Psoas muscle (tissue), 8 donors: ENCODE measurements at places on chromosomes 7 and 10. TPM values are rescaled to one million over a fixed set of nuclear protein-coding genes. Genes with fewer than 3 reads are reported as not detected.

- no peak for DNase-seq
- no peaks in the 10 kb centered on the region for H3K27me3 ChIP-seq
- no peaks in the 10 kb centered on the region for H3K36me3 ChIP-seq
- no peaks in the 10 kb centered on the region for H3K4me1 ChIP-seq
These were observed 531.3 kb upstream of the FZD8 start for GRCh38 chr10:36173364-36173763.

- H3K4me3 ChIP-seq = no peak overlapping the region
- H3K27me3 ChIP-seq = no peaks in the 10 kb centered on the region
- H3K27ac ChIP-seq = no peak overlapping the region
These were observed 385.8 kb upstream of the C7orf33 start for GRCh38 chr7:148204639-148205304.

- H3K36me3 ChIP-seq = no peaks in the 10 kb centered on the region
- no peaks in the 10 kb centered on the region for H3K27me3 ChIP-seq
- H3K27ac ChIP-seq = no peak overlapping the region
- no peaks in the 10 kb centered on the region for H3K4me1 ChIP-seq
- H3K4me3 ChIP-seq = no peak overlapping the region
These were observed 28.7 kb downstream of the ADCYAP1R1 start for GRCh38 chr7:31080763-31081162.

GRCh38 chr10:12588091-12588860 lies 238.9 kb downstream of the CAMK1D start:
- no peaks in the 10 kb centered on the region for H3K36me3 ChIP-seq
- no peak overlapping the region for H3K27ac ChIP-seq
- no peak overlapping the region for H3K4me3 ChIP-seq
- H3K27me3 ChIP-seq = no peaks in the 10 kb centered on the region
- no peaks in the 10 kb centered on the region for H3K4me1 ChIP-seq
- no peak for DNase-seq

GRCh38 chr7:91347290-91347689 lies 83.1 kb downstream of the FZD1 start:
- H3K27ac ChIP-seq = no peak overlapping the region
- no peaks in the 10 kb centered on the region for H3K4me1 ChIP-seq
- no peak overlapping the region for H3K4me3 ChIP-seq
- no peak for DNase-seq

GRCh38 chr7:87330942-87331341 lies 14.5 kb upstream of the CROT start:
- H3K36me3 ChIP-seq = peaks cover 2% of the 10 kb centered on the region
- DNase-seq = no peak
- no peak overlapping the region for H3K27ac ChIP-seq
- H3K4me3 ChIP-seq = no peak overlapping the region
- H3K27me3 ChIP-seq = no peaks in the 10 kb centered on the region

DNA sequence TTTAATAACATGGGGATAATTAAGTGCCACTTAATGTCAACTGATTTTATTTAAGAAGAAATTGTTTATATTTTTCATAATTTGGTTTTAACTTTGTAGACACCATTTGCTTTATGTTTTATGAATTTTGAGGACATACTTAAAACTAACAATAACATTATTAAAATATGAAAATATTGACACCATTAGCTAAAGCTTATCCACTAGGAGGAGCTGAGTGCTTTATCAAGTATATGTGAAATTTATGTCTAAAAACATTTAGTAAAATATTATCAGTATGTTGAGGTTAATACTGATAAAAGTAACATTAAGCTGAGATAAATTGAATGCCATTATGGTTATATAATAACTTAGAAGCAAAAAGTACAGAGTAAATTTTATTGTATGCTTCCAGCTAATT lies 622.1 kb downstream of the ARL4A start:
- no peak overlapping the region for H3K27ac ChIP-seq
- no peaks in the 10 kb centered on the region for H3K36me3 ChIP-seq
- no peak overlapping the region for H3K4me3 ChIP-seq
- no peak for DNase-seq
- no peaks in the 10 kb centered on the region for H3K4me1 ChIP-seq

DNA sequence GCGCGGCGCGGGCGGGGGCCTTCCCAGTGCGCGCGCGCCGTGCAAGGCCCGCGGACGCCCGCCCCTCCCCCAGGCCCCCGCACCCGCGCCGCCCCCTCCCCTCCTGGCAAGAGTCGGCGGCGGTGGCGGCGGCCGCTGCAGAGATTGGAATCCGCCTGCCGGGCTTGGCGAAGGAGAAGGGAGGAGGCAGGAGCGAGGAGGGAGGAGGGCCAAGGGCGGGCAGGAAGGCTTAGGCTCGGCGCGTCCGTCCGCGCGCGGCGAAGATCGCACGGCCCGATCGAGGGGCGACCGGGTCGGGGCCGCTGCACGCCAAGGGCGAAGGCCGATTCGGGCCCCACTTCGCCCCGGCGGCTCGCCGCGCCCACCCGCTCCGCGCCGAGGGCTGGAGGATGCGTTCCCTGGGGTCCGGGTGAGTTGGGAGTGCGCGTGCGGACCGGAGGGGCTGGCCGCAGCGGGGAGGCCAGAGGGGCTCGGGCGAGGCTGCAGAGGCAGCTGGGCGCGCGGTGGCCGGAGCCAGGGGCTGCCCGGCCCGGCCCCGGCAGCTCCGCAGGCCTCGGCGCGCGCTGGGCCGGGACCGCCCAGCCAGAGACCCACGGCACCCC lies at the start of gene BMPR1A:
Gene BMPR1A (plus strand): TSS at position 109 of the 602 bp plus-strand sequence. CDS start 119,400 bp downstream, outside the sequence.
- peak within 1 kb of the TSS; percentile 92 for H3K4me3 ChIP-seq
- H3K27me3 ChIP-seq = no peaks in the 10 kb centered on the region
- no peaks in the 10 kb centered on the region for H3K36me3 ChIP-seq
- H3K27ac ChIP-seq = peak within 1 kb of the TSS; percentile 100
- H3K4me1 ChIP-seq = peaks cover 48% of the 10 kb centered on the region
- DNase-seq = no peak

- no peaks in the 10 kb centered on the region for H3K4me1 ChIP-seq
- DNase-seq = no peak
- H3K27ac ChIP-seq = no peak overlapping the region
- H3K36me3 ChIP-seq = no peaks in the 10 kb centered on the region
- H3K4me3 ChIP-seq = no peak overlapping the region
These were observed 146.5 kb downstream of the RAB11FIP2 start for GRCh38 chr10:117900280-117900679.

- no peaks in the 10 kb centered on the region for H3K36me3 ChIP-seq
- H3K4me3 ChIP-seq = peak overlapping the region; percentile 81
- H3K27ac ChIP-seq = peak overlapping the region; percentile 90
- DNase-seq = peak; percentile 80
- no peaks in the 10 kb centered on the region for H3K27me3 ChIP-seq
These were observed 345 bp downstream of the COBL start for GRCh38 chr7:51316262-51316665.

DNA sequence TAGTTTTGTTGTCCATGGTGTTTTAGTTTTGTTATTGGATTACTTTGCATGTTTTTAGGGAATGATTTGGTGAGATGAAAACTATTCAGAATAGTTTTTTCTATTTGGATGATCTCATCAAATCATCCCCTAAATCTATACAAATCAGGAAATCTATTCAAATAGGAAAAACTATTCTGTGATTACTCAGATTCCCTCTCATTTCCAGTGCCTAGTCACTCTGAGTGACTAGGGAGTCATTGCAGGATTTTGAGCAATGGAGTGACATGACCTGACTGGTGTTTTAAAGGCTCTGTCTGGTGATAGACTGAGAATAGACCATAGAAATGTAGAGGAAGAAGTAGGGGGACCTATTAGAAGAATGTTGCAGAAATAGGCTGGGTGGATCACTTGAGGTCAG lies 72.4 kb downstream of the TPST1 start:
- DNase-seq = no peak
- H3K27ac ChIP-seq = no peak overlapping the region
- no peak overlapping the region for H3K4me3 ChIP-seq

DNA sequence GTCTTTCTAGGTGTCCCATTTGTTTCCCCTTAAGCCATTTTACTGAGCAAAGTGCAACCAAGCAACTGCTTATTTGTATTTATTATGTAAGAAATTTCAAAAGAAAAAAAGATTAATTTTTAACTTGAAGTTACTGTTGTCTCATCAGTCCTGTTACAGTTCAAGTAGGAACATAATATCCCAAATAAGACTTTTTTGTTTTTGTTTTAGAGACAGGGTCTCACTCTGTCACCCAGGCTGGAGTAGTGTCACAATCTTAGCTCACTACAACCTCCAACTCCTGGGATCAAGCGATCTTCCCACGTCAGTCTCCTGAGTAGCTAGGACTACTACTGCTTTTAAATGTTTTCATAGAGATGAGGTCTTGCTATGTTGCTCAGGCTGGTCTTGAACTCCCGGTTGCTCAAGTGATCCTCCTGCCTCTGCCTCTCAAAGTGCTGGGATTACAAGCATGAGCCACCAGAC lies 101.9 kb downstream of the MICU1 start:
- DNase-seq = no peak
- H3K4me1 ChIP-seq = no peaks in the 10 kb centered on the region
- no peaks in the 10 kb centered on the region for H3K36me3 ChIP-seq
- no peak overlapping the region for H3K27ac ChIP-seq
- no peaks in the 10 kb centered on the region for H3K27me3 ChIP-seq

GRCh38 chr7:50921114-50921813 lies 138.6 kb upstream of the GRB10 start:
- H3K36me3 ChIP-seq = no peaks in the 10 kb centered on the region
- no peak overlapping the region for H3K4me3 ChIP-seq
- no peak overlapping the region for H3K27ac ChIP-seq
- H3K27me3 ChIP-seq = no peaks in the 10 kb centered on the region
- DNase-seq = no peak

DNA sequence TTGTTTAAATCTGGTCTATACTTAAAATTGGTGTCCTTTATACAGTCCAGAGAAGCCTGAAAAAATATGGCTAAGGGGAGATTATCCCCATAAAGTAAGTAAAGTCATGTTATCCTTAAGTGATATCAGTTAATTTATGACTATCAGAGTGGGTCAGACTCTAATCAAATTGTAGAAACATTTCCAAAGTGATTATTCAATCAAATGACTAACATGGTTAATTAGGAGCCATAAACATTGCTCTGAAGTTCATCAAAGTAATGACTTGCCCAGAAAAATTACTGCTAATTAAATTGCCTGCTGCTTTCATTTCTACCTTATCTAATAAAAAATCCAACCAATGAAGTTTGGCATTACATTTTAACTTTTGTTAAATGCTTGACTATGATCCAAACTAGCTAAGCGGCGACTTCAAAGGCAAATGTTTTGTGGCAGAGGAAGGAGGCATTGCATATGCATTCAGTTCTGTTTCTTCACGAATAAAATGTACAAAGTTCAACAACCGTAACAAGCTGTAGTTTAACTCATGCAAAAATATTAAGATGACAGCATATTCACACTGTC lies 76.7 kb downstream of the ETV1 start:
- H3K27me3 ChIP-seq = no peaks in the 10 kb centered on the region
- no peak for DNase-seq
- H3K36me3 ChIP-seq = no peaks in the 10 kb centered on the region

GRCh38 chr10:113241599-113242360 lies 291.7 kb downstream of the TCF7L2 start:
- no peaks in the 10 kb centered on the region for H3K4me1 ChIP-seq
- H3K4me3 ChIP-seq = no peak overlapping the region
- no peaks in the 10 kb centered on the region for H3K36me3 ChIP-seq

GRCh38 chr10:100786591-100786990 lies 41.2 kb downstream of the PAX2 start:
- H3K4me1 ChIP-seq = no peaks in the 10 kb centered on the region
- H3K4me3 ChIP-seq = no peak overlapping the region
- H3K36me3 ChIP-seq = no peaks in the 10 kb centered on the region
- H3K27ac ChIP-seq = no peak overlapping the region
- peaks cover 5% of the 10 kb centered on the region for H3K27me3 ChIP-seq

Gene CHCHD3
- 184 TPM for total RNA-seq

Gene NKX2-3
- total RNA-seq = not detected

Gene HTR5A
- not detected for total RNA-seq

Gene SUFU
- total RNA-seq = 5.1 TPM

Gene NIPSNAP2
- 230 TPM for total RNA-seq

Gene LRRC18
- not detected for total RNA-seq
